ENCODE measurements at places on chromosomes 4 and X.

DNA sequence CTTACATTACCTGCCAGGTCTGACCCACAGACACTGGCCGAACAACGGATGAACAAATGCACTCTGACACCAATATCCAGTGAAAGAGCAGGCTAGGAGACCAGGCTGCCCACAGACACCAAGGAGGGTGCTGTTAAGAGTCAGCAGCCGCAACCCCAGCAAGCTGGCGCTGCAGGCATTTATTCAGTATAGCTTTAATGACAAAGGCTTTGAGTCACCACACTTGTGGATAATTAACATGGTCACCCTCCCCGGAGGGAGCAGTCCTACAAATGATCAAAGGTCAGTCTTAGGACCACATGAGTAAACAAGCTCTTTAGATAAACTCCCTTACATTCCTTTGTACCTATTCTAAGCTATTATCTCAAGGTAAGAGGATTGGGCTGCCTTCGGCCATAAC lies 368.5 kb upstream of the GRID2 start:
- no peak for DNase-seq

- DNase-seq, result no peak
Observed at GRCh38 chrX:49187028-49187394, 838 bp upstream of the PRICKLE3 start.

- no peak for DNase-seq
Observed at GRCh38 chr4:122010610-122011009, 58.8 kb upstream of the TRPC3 start.

- no peak for DNase-seq
Observed at GRCh38 chr4:64330143-64330542, 79.1 kb downstream of the TECRL start.

DNA sequence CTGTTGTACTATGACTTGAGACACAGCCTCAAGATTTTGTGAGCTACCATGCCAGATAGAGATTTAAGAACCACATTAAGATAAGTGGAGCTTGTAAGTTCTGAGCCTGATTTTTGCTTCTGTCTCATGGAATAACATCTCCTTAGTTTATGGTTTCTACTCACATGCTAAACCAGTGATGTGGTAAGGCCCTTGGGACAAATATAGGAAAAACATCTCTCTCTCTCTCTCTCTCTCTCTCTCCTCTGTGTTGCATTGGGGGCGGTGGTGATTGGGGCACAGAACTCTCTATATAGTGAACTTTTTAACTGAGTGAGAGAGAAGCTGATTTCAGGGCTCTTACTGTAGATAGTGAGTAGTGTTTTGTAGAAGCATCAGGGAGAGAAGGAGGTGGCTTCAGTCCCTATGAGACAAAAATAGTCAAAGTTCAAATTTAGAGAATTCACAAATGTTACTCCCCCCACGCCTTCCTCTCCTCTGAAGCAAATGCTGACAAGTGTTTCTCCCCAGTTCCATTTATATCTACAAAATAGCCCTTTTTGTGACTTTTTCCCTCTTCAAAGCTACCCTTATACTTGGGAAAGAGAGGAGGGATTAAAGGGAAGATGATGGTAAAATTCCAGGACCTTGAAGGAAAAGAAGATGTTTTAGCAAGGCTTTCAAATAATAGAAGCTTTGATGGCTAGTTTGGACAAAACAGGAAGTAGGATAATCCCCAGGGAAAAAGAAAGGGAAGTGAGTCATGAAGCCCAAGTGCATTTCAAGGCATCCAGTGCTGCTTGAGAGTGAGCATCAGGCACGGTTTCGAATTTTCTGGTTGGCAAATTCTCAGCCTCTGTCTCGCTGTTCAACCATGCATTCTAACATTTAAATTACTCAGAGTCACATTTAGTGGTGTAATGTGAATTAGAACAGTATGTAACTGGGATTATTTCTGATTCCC lies 134.3 kb upstream of the AP1S2 start:
- DNase-seq, result peak; percentile 9

Data from retina (tissue), 1 donor.